Cortex of kidney (tissue), 1 donor: ENCODE measurements at places on chromosomes 4 and X.

- DNase-seq, result no peak
Observed at GRCh38 chrX:154516656-154517100, 646 bp upstream of the FAM3A start.

DNA sequence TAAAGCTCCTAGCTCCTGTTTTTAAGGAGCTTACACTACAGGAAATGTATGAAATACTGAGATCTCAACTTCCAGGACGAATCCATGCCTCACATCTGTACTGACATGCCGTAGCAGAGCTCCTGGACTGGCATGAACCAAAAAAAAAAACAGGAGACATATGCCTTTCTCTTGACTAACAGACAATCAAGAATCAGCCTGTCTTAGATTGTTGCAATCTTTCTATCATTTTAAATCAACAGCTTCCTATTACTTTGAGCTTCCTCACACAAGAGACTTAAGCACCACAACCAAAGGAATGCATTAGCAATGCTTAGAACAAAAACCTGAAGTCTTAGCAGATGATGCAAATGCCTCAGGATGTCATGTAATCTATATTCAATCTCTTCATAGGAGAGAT is 34.7 kb upstream of the AREG start:
- no peak for DNase-seq

- no peak for DNase-seq
Observed at GRCh38 chrX:124931958-124932357, 387.7 kb upstream of the TEX13C start.

DNA sequence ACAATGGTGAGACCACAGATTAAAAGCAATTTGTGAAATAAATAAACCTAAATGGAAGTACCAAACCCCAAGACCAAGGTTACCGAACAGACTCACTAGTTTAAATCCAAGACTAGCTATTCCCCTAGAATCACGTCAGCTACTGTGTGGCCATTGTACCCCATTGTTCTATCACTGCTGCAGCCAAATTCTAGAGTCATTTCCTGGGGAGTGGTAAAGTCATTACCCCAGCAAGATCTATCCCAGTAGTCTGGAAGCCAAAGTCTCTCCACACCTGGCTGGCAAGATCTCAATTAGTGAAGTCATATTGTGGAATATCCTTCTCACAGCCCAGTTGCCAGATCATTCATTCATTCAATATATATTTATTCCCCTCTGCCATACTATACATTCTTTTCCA is 67.5 kb downstream of the PHOX2B start:
- no peak for DNase-seq

DNA sequence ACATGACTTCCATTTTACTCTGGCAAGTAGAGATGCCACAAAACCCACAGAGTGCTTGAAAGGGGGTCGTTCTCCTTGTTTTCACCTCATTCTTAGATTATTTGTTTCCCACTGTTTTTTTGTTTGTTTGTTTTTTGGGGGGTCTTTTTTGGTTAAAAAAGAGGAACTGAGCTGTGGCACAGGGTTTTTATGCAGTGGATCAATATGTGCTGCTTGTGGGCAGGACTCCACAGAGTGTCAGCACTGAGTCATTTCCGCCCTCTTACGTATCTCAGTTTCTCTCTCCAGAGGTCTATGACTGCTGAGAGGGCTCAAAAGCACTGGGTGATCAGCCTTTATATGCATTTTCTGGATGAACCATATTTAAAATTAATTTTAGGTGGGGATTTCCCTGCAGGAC is 268.1 kb upstream of the GRID2 start:
- no peak for DNase-seq

DNA sequence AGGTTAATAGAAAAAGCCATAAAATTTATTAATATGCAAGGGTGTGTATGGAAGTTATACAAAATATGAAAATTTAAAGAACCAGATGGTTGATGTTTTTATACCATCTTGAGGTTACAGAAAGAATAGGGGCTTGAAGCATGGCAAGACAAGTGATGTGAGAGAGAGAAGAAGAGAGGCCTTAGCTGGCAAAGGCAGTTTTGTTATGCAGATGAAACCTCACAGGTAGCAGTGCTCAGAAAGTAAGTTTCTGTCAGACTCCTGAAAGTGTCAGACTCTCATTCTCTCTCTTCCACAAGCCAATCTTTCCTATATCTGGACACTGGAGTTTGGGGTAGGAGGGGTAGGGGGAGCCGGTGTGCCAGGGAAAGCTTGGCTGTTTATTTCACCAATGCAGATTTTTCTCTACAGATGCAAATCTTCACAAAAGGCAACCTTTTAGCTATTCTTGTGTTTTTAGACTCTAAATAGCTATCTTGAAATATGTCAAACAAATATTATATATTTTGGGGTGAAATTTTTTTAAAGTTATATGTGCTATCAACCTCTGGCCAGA is 124.5 kb downstream of the CFAP299 start:
- DNase-seq, result no peak

GRCh38 chrX:46029777-46030176 is 515.4 kb downstream of the ZNF674 start:
- DNase-seq, result no peak

GRCh38 chr4:152436384-152436783 is 99.5 kb downstream of the FBXW7 start:
- no peak for DNase-seq

GRCh38 chrX:9678215-9678965 is 87.3 kb downstream of the GPR143 start:
- DNase-seq, result no peak

- no peak for DNase-seq
Observed at GRCh38 chrX:10031746-10032145, 64.6 kb downstream of the CLDN34 start.

GRCh38 chrX:40107291-40108161 is 9.8 kb upstream of the BCOR start:
- DNase-seq, result no peak

DNA sequence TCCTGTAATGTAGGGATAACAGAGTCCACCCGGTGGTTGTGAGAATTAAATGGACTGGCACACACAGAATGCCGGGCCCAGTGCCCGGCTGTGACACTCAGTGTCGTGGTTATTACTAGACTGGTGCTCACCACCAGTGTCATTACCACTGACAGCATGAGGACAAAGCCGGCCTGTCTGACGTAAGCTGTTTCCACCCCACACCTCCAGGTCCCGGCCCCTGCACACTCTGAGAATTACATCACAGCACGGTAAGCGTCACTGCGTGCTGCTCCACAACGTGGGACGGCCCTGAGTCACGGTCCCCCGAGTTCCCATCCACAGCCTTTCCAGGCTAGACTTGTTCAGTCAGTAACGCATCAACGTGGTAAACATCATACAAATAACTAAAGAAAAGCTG is 22.9 kb downstream of the FAT1 start:
- no peak for DNase-seq

DNA sequence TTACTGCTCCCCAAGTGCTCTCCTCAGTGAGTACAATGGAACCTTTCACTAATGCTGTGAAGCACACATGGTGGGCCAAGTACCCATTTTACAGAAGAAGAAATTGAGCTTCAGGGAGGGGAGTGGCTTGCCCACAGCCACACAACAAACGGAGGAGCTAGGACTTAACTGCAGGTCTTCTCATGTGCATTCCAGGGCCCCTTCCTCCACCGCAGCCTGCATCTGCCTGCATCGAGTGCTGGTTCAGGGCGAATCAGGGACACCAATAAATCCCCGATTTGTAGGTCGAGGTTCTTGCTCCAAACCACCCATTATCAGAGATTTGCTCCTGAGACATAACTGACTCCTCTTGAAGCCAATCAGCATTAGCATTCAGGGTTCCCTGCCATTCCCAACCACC is 100.9 kb downstream of the MAMLD1 start:
- no peak for DNase-seq

- no peak for DNase-seq
Observed at GRCh38 chr4:82698412-82698811, 100.2 kb downstream of the SCD5 start.

- no peak for DNase-seq
Observed at GRCh38 chr4:38566806-38567398, 97.1 kb upstream of the KLF3 start.

GRCh38 chr4:63505714-63506460 is 903.4 kb downstream of the TECRL start:
- no peak for DNase-seq

- no peak for DNase-seq
Observed at GRCh38 chr4:70718811-70719604, 2.8 kb upstream of the RUFY3 start.

DNA sequence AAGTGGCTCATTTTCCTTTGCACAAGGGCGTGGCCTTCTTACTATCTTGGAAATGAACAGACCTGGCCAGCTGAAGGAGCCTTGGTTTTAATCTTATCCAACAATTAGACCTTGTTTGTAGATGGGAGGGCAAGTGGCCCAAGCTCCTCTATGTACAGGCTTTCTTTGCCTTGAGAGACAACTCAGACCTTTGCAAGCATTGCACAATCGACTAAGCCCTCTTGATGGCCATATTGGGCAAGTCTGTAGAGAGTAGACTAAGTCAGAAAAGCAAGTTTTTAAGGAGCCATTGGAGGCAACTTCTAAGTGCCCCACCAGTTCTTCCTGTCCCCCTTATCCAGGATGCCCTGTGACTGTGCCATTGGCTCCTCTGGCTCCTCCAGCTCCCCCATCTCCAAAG is 7.0 kb upstream of the NAF1 start:
- no peak for DNase-seq

GRCh38 chr4:114386637-114387233 is 211.9 kb upstream of the UGT8 start:
- no peak for DNase-seq

- DNase-seq, result no peak
Observed at GRCh38 chr4:121239951-121240350, 75.8 kb upstream of the TNIP3 start.

DNA sequence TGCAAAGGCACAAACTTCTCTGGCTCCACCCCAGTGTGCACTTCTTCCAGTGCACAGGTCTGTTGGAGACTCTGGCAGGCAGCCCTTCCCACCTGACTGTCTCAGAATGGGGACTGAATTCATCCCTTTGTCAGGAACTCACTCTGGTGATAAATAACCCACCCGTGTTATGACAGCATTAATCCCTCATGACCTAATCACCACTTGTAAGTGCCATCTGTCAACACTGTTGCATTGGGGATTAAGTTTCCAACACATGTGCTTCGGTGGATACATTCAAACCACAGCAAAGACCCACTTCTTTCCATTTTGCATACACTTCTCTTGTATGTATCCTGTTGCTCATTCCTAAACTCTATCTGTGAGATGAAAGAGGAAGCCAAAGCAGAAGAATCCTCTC is 1002.9 kb upstream of the IGFBP7 start:
- no peak for DNase-seq

GRCh38 chrX:141467442-141467841 is 117.1 kb downstream of the SPANXA1 start:
- no peak for DNase-seq

- DNase-seq, result no peak
Observed at GRCh38 chrX:10615931-10616774, 4.2 kb downstream of the MID1 start.

GRCh38 chr4:71860643-71861042 is 76.8 kb upstream of the GC start:
- no peak for DNase-seq

GRCh38 chrX:87337267-87337666 is 180.3 kb upstream of the KLHL4 start:
- DNase-seq, result no peak

GRCh38 chrX:135931644-135932487 is 38.4 kb downstream of the SAGE1 start:
- no peak for DNase-seq

- DNase-seq, result no peak
Observed at GRCh38 chr4:156638334-156638733, 333.3 kb downstream of the PDGFC start.

- no peak for DNase-seq
Observed at GRCh38 chr4:55442541-55442940, 46.8 kb downstream of the TMEM165 start.

GRCh38 chr4:76125816-76126215 is 22.4 kb downstream of the NUP54 start:
- DNase-seq, result no peak
